Muscle of leg (tissue), 16 donors: ENCODE measurements at places on chromosomes 4 and X. TPM values are rescaled to one million over a fixed set of nuclear protein-coding genes. Genes with fewer than 3 reads are reported as not detected.

DNA sequence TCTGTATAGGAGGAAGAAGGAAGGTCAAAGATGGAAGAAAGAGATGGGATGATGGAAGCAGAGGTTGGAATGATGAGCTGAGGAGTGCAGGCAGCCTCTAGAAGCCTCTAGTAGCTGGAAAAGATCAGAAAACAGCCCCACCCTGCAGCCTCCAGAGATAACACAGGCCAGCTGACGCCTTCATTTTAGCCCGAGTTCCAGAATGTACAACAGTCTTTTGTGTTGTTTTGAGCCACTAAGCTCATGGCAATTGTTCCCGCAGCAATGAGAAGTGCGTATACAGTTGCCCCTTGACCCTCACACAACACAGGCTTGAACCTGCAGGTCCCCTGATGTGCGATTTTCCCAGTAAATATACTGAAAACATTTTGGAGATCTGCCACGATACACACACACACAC, 72.0 kb downstream of the WFS1 start:
- H3K27ac ChIP-seq: no peak overlapping the region
- no peaks in the 10 kb centered on the region for H3K36me3 ChIP-seq
- no peaks in the 10 kb centered on the region for H3K4me1 ChIP-seq
- peaks cover 31% of the 10 kb centered on the region for H3K27me3 ChIP-seq
- H3K4me3 ChIP-seq: no peak overlapping the region

GRCh38 chrX:1521459-1521956, 15.5 kb downstream of the P2RY8 start:
- H3K27ac ChIP-seq: no peak overlapping the region
- no peaks in the 10 kb centered on the region for H3K36me3 ChIP-seq
- no peaks in the 10 kb centered on the region for H3K27me3 ChIP-seq

DNA sequence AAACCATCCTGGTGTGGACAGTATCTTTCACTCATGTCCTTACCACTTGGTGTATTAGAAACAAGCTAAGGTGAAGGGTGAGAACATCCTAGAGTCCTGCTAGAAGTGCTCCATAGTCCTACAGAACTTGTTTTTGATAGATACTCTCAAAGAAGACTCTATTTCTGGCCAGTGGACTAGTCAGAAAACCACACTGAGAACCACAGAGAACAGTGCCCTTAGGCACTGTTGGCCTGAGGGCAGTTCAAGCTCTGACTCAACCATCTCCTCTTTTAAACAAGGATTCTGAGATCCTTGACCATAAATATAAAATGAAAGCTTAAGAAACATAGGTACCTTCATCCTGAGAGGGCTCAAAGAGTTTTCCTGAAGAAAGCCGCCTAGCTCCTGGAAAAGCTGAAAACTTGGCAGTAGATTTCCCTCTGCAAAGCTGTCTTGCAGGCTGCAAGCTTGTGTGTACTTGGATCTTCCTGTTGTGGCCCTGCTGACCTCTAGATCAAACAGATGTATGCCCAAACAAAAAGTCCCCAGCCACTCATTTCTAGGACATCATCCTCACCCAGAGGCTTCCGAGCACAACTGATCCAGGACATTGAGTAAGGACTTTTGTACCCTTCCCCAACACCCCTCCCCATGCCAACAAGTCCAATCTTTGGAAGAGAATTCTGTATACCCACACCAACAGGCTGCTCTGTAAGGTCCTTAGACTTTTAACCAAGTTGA, 111.6 kb upstream of the CXCL13 start:
- H3K27me3 ChIP-seq: no peaks in the 10 kb centered on the region
- H3K36me3 ChIP-seq: no peaks in the 10 kb centered on the region
- H3K27ac ChIP-seq: no peak overlapping the region
- no peaks in the 10 kb centered on the region for H3K4me1 ChIP-seq

- peak overlapping the region; percentile 82 for H3K27ac ChIP-seq
- peak; percentile 74 for DNase-seq
- H3K36me3 ChIP-seq: no peaks in the 10 kb centered on the region
- peaks cover 16% of the 10 kb centered on the region for H3K27me3 ChIP-seq
- H3K4me3 ChIP-seq: peak overlapping the region; percentile 73
These were observed 152.0 kb upstream of the SLC4A4 start for GRCh38 chr4:71186566-71187403.

DNA sequence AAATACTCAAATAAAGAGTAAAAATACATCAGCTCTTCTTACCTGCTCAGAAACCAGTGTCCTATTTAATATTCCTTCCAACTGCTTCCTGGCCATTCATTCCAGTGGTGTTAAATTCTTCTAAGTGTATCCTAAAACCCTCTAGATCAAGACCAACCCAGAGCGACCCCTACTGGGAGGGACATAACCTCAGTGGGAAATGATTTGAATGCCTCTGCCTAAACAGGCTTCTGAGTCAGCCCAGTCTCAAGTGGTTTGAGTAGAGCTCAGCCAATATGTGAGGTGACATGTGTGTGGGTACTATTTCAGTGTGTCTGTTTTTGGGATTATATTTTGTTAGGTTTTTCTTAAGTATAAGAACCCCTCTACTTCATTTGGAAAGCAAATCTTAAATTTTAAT, 133.6 kb upstream of the ARHGEF9 start:
- no peak for DNase-seq
- no peak overlapping the region for H3K4me3 ChIP-seq
- H3K27ac ChIP-seq: no peak overlapping the region
- H3K4me1 ChIP-seq: no peaks in the 10 kb centered on the region

GRCh38 chr4:1469043-1469442, 62.8 kb upstream of the NKX1-1 start:
- no peaks in the 10 kb centered on the region for H3K4me1 ChIP-seq
- no peaks in the 10 kb centered on the region for H3K36me3 ChIP-seq
- no peak overlapping the region for H3K4me3 ChIP-seq

GRCh38 chr4:156413239-156414135, 459.8 kb upstream of the CTSO start:
- no peaks in the 10 kb centered on the region for H3K27me3 ChIP-seq
- H3K4me3 ChIP-seq: no peak overlapping the region
- no peak for DNase-seq
- no peak overlapping the region for H3K27ac ChIP-seq
- no peaks in the 10 kb centered on the region for H3K4me1 ChIP-seq

GRCh38 chrX:134664202-134664601, 5.9 kb upstream of the PLAC1 start:
- no peak overlapping the region for H3K4me3 ChIP-seq
- H3K27me3 ChIP-seq: peaks cover 24% of the 10 kb centered on the region
- H3K4me1 ChIP-seq: no peaks in the 10 kb centered on the region
- H3K36me3 ChIP-seq: no peaks in the 10 kb centered on the region

Gene TRAM1L1
- total RNA-seq: 5.6 TPM

Gene ASB12
- total RNA-seq: 9.5 TPM

Gene SPANXD
- not detected for total RNA-seq

Gene CPLX1
- 0.13 TPM for total RNA-seq

Gene GAGE12E
- not detected for total RNA-seq

Gene SMIM10
- total RNA-seq: 9.3 TPM

Gene MAGEC2
- total RNA-seq: not detected

Gene HTR2C
- total RNA-seq: not detected
